ENCODE measurements at places on chromosomes 4 and X.

DNA sequence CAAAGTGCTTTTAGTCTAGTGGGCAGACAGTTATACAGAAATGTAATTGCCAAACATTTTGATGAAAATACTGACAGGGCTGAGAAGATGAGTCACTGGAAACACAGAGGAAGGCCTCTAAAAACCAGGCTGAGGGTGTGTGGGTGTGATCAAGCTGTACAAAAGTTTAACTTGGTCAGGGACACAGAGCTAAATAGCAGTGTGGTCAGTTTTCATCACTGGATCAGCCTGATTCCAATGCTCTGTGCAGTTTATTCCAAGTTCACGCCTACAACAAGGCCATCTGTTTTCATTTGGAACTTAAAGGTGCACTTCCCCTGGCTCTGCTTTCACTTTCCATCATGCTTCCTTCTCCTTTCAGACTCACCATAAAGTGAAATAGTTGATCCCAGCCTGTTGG, 10.6 kb downstream of the CENPVL3 start:
- DNase-seq = no peak
- no peak overlapping the region for H3K27ac ChIP-seq
- H3K4me1 ChIP-seq = no peaks in the 10 kb centered on the region
- no peak overlapping the region for H3K4me3 ChIP-seq
- no peaks in the 10 kb centered on the region for H3K36me3 ChIP-seq
- no peaks in the 10 kb centered on the region for H3K27me3 ChIP-seq

DNA sequence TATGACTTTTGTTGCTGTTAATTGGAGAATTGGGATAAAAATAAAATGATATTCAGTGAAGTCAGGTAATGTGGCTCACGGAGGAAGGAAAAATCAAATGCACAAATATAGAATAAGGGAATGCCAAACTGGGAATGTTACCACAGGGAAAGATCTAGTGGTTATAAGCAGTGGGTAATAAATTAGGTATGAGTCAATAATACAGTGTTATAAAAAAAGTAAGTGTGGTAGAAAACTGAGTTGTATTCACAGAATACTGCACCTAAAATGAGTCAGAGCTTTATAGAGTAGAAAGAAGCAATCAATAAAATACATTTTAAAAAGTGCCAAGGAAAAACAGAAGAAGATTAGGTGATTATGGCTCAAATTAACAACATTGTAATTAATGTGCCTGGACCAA, 34.5 kb downstream of the INTS12 start:
- no peaks in the 10 kb centered on the region for H3K4me1 ChIP-seq
- no peaks in the 10 kb centered on the region for H3K36me3 ChIP-seq
- no peak overlapping the region for H3K27ac ChIP-seq
- H3K4me3 ChIP-seq = no peak overlapping the region
- H3K27me3 ChIP-seq = no peaks in the 10 kb centered on the region
- no peak for DNase-seq

- H3K4me1 ChIP-seq = peaks cover 12% of the 10 kb centered on the region
- no peaks in the 10 kb centered on the region for H3K27me3 ChIP-seq
- no peaks in the 10 kb centered on the region for H3K36me3 ChIP-seq
- H3K27ac ChIP-seq = no peak overlapping the region
- DNase-seq = no peak
Measured at GRCh38 chrX:13024986-13025385, 19.4 kb downstream of the FAM9C start.

GRCh38 chrX:12304261-12304660, 166.0 kb downstream of the FRMPD4 start:
- no peak overlapping the region for H3K27ac ChIP-seq
- H3K4me1 ChIP-seq = no peaks in the 10 kb centered on the region
- H3K27me3 ChIP-seq = no peaks in the 10 kb centered on the region
- DNase-seq = no peak
- H3K36me3 ChIP-seq = no peaks in the 10 kb centered on the region
- H3K4me3 ChIP-seq = no peak overlapping the region

GRCh38 chr4:184613405-184613804, 35.8 kb downstream of the CASP3 start:
- peaks cover 4% of the 10 kb centered on the region for H3K4me1 ChIP-seq
- no peaks in the 10 kb centered on the region for H3K36me3 ChIP-seq
- no peaks in the 10 kb centered on the region for H3K27me3 ChIP-seq
- H3K27ac ChIP-seq = no peak overlapping the region
- DNase-seq = no peak

- no peak overlapping the region for H3K27ac ChIP-seq
- no peak for DNase-seq
Measured at GRCh38 chr4:38343608-38344007, 320.4 kb upstream of the KLF3 start.

DNA sequence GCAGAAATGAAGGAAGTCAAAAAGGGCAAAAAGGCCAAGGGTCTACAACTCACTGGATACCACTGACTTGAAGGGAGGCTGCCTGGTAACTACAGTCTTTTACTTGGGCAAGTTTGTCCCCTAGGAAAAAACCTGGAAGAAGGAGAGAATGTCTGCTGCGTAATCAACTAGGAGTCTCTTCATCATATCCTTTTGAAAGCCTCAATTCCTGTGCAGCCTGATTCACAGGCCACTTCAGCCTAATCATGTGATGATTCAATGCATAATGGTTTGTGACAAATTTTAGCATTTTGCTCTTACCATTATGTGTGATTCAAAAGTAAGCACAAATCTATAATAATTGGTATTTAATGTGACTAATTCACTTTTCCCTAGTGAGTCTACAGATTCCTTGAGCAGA, 273.6 kb downstream of the FRMPD4 start:
- H3K36me3 ChIP-seq = no peaks in the 10 kb centered on the region
- no peaks in the 10 kb centered on the region for H3K27me3 ChIP-seq
- no peak for DNase-seq
- H3K27ac ChIP-seq = no peak overlapping the region
- H3K4me3 ChIP-seq = no peak overlapping the region
- H3K4me1 ChIP-seq = no peaks in the 10 kb centered on the region

DNA sequence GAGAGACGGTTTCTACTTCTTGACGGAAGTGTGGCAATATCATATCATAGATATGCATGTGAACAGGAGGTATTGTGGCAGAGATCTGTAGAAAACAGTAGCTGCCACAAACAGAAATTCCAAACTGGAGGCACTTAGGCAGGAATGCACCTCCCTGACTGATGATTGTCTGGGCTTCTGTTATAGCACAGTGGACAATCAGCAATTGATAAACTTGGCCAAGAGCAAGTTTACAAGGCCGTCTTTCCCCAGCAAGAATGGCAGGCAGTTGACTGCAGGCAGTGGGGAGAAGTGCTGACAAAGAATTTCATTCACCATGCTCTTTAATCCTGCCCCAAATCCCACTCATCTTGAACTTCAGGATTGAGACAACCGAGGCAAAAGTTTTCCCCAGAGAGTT, 114.4 kb upstream of the STOX2 start:
- H3K36me3 ChIP-seq = no peaks in the 10 kb centered on the region
- H3K27me3 ChIP-seq = no peaks in the 10 kb centered on the region
- no peak overlapping the region for H3K27ac ChIP-seq
- DNase-seq = no peak

DNA sequence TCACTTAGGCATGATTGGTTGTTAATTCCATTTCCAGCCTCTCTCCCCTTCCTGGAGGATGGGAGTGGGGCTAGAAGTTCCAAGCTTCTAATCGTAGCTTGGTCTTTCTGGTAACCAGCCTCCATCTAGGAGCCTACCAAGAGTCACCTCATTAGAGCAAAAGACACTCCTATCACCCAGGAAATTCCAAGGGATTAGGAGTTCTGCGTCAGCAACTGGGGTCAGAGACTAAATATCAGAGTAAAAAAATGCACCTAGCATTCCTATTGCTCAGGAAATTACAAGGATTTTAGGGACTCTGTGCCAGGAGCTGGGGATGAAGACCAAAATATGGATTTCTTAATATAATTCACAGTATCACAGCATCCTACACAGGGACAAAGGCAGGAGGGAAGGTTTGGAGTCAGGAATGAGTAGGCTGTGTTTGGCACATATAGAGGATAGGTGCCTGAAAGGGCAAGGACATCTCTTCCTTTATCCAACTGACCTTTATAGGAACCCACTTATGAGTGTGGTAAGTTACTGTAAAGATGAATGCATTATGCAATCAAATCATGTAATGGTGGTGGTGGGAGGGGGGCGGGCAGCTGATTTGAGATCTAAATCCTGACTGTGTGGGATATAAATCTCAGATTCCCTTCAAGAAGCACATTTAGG, 30.5 kb upstream of the LIMCH1 start:
- H3K27me3 ChIP-seq = no peaks in the 10 kb centered on the region
- no peak for DNase-seq
- H3K4me1 ChIP-seq = no peaks in the 10 kb centered on the region
- H3K36me3 ChIP-seq = no peaks in the 10 kb centered on the region
- no peak overlapping the region for H3K27ac ChIP-seq
- H3K4me3 ChIP-seq = no peak overlapping the region

DNA sequence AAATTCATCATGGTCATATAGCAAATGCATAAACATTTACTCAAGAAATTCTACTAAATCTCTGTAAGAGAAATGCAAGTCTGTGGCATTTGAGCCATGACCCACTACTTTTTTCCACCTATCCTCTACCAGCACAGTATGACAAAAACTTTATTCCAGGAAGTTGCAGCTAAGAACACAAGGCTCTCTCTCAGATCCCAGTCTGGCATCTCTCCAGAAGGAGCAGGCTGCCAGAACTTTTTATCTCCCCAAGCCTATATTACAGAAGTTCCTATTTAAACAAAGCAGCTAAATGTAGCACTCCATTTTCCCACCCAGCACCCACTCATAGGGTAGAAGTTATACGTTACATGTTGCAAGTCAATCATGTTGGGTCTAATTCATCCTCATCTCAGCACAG, 49.3 kb upstream of the EPGN start:
- no peaks in the 10 kb centered on the region for H3K4me1 ChIP-seq
- no peak overlapping the region for H3K27ac ChIP-seq
- H3K27me3 ChIP-seq = no peaks in the 10 kb centered on the region
- DNase-seq = no peak
- no peaks in the 10 kb centered on the region for H3K36me3 ChIP-seq

- H3K27me3 ChIP-seq = no peaks in the 10 kb centered on the region
- no peak overlapping the region for H3K4me3 ChIP-seq
- H3K4me1 ChIP-seq = no peaks in the 10 kb centered on the region
- no peak overlapping the region for H3K27ac ChIP-seq
- peaks cover 37% of the 10 kb centered on the region for H3K36me3 ChIP-seq
Measured at GRCh38 chr4:186624951-186625350, 69.6 kb upstream of the MTNR1A start.
